ENCODE measurements at places on chromosomes 13 and 19.
A peak's percentile ranks its signal among the peaks of the same experiment; 100 is the strongest.

DNA sequence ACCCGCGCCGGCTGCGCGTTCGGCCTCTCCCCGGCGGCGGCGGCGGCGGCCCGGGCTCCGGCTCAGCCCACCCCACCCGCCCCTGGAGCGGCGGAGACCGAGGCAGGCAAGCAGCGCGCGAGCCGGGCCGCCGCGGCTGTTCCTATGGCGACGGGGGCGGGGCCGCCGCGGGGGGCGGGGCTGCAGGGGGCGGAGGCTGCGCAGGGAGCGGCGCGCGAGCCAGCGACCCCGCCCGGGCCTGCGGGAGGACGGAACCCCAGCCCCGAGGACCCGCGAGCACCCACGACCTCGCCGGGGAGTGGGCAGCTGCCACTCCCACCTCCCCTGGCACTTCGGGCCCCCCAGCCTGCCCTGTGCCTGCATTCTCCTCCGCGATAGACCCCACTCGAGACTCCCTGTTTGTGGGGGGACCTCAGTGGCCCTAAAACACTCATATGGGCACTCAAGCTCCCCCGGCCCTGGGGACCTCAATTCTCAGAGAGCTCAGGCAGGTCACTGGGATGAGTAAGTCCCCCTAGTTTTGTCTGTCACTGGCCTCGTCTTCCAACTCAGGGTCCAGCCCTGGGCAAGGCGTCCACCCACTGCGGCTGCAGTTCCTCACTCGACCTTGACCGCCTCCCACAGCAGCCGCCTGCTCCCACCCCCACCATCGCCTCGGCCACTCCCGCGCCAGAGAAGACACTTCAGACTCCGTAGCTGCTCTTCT, at the start of gene CTXN1:
CTXN1 (minus strand) TSS at position 115 of the 706 bp plus-strand sequence. CDS start 597 bp downstream, outside the sequence.
- no peak for DNase-seq

DNA sequence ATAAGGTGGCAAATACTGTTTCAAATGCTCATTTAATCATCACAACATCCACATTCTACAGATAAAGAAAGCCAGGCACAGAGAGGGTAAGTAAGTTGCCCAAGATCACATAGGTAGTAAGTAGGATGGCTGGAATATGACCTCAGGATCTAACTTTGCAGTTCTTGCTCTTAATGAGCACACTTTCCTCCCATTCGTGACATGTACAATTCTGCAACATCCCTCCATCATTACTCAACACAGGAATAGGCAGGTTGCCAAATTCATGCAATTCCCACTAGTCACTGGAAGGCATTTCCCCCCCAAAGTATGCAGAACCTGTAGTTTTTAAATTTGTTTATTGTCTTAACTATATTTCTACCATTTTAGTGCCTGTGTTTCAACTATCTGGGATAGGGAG, 109.2 kb downstream of the OLFM4 start:
- no peak for DNase-seq

- DNase-seq = no peak
Measured at GRCh38 chr13:52797176-52797575, 51.3 kb downstream of the PCDH8 start.

DNA sequence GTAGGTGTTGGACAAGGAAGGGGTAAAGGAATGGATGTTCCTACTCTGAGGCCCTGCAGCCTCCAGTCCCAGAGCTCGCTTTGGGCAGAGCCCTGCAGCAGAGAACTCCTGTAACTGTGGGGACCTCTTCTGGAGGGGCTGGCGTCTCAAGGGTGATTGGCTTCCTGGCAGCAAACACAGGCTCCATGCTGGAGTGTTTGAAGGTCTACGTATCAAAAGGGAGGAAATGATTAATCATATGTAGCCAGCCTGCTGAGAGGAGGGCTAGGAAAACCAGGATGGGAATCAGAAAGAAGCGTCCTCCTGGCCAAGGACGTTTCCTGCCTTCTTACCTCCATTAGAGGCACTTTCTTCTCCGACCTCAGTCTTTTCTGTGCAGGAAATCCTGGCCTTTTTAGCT, 208.5 kb downstream of the TSHZ3 start:
- no peak for DNase-seq

DNA sequence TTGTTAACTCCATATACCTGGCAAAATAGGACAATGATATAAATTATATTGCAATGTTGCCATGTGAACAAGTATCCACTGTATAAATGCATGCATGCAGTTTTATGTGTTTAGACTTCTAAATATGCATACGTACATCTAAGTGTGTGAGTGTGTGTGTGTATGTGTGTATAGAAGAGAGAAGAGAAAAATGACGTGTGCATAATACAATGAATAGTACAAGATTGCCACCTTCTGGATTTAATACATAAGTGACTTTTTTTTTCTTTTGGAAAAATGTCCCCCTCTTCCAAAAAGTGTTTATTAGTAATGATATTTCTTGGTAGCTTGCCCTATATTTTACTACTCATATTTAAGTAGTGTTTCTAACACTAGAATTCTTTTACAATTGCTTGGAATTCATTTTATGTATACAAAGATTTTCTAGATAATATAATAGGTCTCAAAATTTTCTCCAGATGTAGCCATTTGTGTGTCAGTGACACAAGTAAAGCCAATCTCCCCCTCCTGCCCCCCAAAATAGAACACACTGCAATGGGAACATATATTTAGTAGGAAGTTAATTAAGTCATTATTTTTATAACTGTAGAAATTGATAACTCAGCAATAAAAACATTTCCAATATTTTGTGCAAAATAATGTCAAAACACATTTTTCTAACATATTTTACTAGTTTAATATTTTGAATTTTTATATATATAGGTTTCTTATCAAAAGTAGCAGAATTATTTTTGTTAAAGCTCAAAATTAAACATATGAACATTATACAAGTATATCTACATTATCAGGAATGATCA, 783.3 kb upstream of the ATXN8OS start:
- DNase-seq = peak; percentile 20

DNA sequence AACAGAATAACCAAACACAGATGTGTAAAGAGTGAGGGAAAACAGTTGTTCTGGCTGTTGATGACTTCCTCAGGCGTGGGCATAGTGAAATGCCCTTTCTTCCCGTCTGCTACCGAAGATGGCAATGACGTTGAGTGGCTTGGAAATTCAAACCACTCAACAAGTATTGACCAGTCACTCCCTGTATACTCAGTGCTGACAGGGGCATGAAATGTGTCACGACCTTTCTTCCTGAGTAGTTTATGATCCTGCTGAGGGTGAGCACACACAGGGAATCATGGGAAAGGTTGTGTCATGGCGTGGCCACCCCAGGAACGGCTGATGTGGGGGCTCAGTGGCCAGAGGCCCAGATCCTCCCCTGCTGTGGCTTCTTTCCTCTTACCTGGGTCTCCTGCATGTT, 87.8 kb upstream of the C1QTNF9B start:
- no peak for DNase-seq

- DNase-seq = no peak
Measured at GRCh38 chr13:30619731-30620130, 2.0 kb downstream of the USPL1 start.

GRCh38 chr13:113084094-113084942, 21.3 kb upstream of the F7 start:
- DNase-seq = no peak

DNA sequence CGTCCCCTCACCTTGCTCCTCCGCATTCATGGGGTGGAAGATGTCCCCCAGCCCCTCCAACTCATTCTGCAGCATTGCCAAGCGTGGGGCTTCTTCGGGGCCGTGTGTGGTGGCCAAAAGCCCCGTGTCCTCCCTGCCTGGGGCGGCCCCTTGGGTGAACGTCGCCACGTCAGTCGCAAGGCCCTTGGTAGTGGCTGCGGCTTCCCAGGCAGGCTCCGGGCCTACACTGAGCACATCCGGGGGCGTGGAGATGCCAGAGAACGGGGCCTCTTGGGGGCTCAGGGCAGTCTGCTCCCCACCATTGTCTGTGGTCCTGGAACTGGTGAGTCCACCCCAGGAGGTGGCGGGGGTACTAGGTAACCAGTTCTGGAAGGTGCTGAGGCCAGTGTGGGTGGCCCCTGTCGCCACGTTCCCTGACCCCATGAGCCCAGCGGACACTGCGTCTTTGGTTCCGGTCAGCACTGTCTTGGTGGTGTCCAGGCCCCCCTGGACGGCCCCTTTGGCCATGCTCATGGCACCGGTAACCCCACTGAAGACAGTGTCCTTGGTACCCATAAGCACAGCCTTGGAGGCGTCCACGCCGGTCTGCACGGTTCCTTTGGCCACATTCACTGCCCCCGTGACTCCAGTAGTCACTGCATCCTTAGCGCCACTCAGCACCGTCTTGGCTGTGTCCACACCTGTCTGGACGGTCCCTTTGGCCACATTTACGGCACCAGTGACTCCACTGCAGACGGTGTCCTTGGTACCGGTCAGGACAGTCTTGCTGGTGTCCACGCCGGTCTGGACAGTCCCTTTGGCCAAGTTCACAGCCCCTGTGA, 7.6 kb downstream of the PLIN4 start:
- no peak for DNase-seq

GRCh38 chr19:18443406-18443805, 5.5 kb upstream of the ISYNA1 start:
- no peak for DNase-seq

GRCh38 chr13:88800505-88800904, 1129.3 kb downstream of the SLITRK5 start:
- no peak for DNase-seq

- DNase-seq = no peak
Measured at GRCh38 chr13:106352850-106353249, 182.6 kb downstream of the EFNB2 start.

- DNase-seq = no peak
Measured at GRCh38 chr13:40231311-40231710, 435.1 kb downstream of the FOXO1 start.

DNA sequence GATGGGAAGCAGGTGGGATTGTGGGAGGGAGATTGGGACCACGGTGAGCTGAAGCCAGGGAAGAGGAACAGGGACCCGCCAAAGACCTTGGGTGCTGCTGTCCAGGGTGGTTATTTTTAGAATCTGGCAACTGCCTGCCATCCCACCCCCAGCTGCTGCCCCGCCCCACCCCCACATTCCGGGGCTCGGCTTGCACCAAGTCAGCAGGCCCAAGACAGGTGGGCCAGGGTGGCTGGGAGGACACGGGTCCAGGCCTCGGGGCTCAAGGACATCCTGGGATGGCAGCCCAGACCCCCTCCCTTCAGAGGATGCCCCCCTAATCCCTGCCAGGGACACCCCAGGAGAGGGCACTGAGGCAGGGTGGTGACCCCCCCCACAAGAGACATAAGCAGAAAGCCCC, 827 bp downstream of the CKM start:
- DNase-seq = no peak

- no peak for DNase-seq
Measured at GRCh38 chr13:22220151-22221135, 549.6 kb downstream of the FGF9 start.

DNA sequence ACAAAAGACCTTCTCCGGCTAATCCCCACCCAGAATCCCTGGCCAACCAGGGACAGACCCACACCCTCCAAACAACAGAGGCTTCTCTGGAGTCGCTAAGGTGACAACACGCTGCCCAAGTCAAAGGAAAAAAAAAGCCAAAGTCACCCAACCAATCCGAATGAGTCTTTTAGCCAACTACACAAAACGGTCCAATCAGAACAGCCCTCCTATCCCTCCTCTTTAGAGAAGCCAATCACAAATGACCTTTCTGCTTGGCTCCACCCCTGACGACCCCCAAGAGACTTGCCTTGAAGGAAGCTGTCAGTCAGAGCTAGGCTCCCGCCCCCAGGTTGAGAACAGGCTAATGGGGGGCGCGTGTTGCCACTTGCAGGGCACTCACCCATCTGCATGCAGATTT, 6.6 kb upstream of the FBXW9 start:
- DNase-seq = peak; percentile 64

- no peak for DNase-seq
Measured at GRCh38 chr13:112953591-112954487, 15.2 kb upstream of the MCF2L start.

DNA sequence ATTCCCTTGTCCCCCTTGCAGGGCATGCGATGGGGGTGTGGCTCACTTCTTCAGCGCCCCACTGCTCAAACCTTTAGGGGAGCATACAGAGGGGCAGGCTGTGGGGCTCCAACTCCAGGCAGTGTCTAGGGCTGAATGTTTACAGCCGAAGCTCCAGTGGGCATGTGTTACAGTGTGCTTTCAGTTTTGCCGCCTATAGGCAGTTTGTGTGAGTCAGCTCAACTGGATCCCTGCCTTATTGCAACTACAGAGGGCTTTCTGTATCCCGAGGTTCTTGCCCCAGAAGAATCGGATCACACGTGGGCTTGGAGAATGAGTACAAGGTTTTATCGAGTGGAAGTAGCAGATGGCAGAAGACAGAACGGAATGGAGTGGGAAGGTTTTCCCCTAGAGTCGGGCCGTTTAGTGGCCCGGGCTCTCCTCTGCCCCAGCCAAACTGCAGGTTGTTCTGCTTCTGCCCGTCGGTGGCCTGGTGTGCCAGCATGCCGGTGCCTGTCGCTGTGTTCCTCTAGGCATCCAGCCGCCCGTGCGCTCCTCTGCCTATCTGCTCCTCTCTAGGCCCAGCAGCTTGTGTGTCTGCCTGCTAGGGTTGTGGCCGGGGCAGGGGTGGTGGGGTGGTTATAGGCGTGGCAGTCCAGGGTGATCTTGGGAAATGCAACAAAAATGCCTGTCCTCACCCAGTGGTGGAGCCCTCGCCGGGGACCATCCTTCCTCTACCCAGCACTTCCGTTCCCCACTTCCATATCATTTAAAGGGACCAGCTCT, 435.9 kb upstream of the SGCG start:
- DNase-seq = no peak

GRCh38 chr13:98507282-98507797, 69.6 kb downstream of the STK24 start:
- DNase-seq = no peak

- no peak for DNase-seq
Measured at GRCh38 chr13:87975035-87975434, 303.9 kb downstream of the SLITRK5 start.

GRCh38 chr19:38980583-38981374, 5.2 kb upstream of the FBXO17 start:
- no peak for DNase-seq

DNA sequence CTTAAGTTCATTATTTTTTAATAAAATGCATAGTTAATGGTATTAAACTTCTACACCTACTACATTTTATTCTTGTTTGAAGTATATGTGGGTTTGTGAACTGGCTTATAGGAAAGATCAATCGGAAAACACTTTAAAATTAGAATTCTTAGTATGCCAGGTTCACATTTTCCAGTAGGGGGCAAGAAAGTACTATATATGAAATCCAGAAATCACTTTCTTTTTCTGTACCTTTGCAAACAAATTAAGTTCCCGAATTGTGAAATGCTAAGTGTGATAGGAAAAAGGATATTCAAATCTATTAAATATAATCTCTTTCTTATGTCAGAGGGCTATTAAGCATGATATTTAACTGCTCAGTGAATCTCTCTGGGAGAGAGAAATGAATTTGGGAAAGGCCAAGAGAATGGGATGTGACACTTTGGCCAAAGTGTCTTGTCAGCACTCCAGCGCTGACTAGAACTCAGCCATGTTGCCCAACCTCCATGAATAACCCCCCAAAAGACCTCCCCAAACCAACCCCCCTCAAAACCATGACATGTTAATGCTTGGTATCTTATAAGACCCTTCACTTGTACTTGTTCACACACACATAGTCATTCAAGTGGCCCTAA, 122.6 kb upstream of the SLC10A2 start:
- no peak for DNase-seq

All from DMS 273 treated with DMSO at 0.1 percent for 48 hours (cell line).